Thyroid gland (tissue), 4 donors: ENCODE measurements at places on chromosomes 7 and 10. TPM values are rescaled to one million over a fixed set of nuclear protein-coding genes. Genes with fewer than 3 reads are reported as not detected.

DNA sequence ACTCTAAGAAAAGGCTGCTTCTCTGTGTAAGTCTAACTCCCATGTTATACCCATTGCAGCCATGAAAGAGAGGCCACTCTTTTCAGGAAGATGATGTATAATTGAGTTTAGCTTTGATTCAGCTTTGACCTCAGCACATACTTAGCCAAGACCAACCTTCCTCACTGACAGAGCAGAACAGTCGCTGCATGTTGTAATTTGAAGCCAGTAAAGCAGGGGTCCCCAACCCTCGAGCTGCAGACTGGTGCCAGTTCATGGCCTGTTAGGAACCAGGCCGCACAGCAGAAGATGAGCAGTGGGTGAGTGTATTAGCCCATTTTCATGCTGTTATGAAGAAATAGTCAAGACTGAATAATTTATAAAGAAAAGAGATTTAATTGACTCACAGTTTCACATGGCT, 223.9 kb downstream of the GPR158 start:
- DNase-seq = no peak
- no peaks in the 10 kb centered on the region for H3K27me3 ChIP-seq
- no peak overlapping the region for H3K27ac ChIP-seq
- H3K4me1 ChIP-seq = no peaks in the 10 kb centered on the region

DNA sequence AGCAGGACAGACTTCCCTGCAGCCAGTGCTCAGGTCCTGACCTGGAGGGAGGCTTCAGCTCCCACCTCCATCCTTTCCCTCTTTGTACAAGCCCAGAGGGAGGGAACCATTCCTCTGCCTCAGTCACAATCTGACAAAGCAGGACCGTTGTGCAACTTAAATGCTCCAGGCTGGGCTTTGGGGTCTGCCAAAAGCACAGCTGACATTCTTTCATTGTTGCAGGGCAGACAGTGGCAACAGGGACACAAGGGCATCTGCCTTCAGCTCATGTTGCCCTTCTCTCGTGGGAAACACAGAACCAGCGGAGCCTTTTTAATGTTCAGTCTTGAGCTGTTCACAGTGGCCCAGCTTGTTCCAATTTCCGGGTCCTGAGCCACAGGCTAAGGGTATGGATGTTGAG, 155.7 kb upstream of the TNS3 start:
- no peaks in the 10 kb centered on the region for H3K27me3 ChIP-seq
- no peak for DNase-seq
- no peak overlapping the region for H3K27ac ChIP-seq
- H3K36me3 ChIP-seq = no peaks in the 10 kb centered on the region
- no peak overlapping the region for H3K4me3 ChIP-seq

- no peaks in the 10 kb centered on the region for H3K4me1 ChIP-seq
- no peak overlapping the region for H3K27ac ChIP-seq
- DNase-seq = no peak
- H3K4me3 ChIP-seq = no peak overlapping the region
- H3K27me3 ChIP-seq = no peaks in the 10 kb centered on the region
- H3K36me3 ChIP-seq = no peaks in the 10 kb centered on the region
Observed at GRCh38 chr10:25902002-25902401, 32.0 kb upstream of the MYO3A start.

- no peaks in the 10 kb centered on the region for H3K36me3 ChIP-seq
- no peak overlapping the region for H3K27ac ChIP-seq
- H3K4me3 ChIP-seq = no peak overlapping the region
- no peak for DNase-seq
- no peaks in the 10 kb centered on the region for H3K4me1 ChIP-seq
Observed at GRCh38 chr7:14690075-14690474, 212.5 kb downstream of the DGKB start.

- no peaks in the 10 kb centered on the region for H3K36me3 ChIP-seq
- no peaks in the 10 kb centered on the region for H3K27me3 ChIP-seq
- H3K4me3 ChIP-seq = no peak overlapping the region
- no peak overlapping the region for H3K27ac ChIP-seq
- no peak for DNase-seq
Observed at GRCh38 chr10:78332012-78332411, 298.3 kb downstream of the RPS24 start.

DNA sequence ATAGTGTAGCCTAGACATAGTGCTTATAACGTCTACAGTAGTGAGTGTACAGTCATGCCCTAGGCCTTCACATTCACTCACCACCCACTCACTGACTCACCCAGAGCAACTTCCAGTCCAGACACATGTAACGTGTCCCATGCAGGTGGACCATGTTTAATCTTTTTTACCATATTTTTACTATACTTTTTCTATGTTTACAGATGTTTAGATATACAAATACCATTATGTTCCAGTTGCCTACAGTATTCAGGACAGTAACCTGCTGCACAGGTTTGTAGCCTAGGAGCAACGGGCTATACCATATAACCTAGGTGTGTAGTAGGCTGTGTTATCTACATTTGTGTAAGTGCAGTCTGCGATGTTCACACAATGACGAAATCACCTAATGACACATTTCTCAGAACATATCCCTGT, 11.0 kb downstream of the MPP7 start:
- H3K27me3 ChIP-seq = no peaks in the 10 kb centered on the region
- H3K4me1 ChIP-seq = peaks cover 7% of the 10 kb centered on the region
- no peak overlapping the region for H3K4me3 ChIP-seq

- no peaks in the 10 kb centered on the region for H3K36me3 ChIP-seq
- H3K4me1 ChIP-seq = no peaks in the 10 kb centered on the region
- no peak overlapping the region for H3K4me3 ChIP-seq
- DNase-seq = no peak
- no peak overlapping the region for H3K27ac ChIP-seq
Observed at GRCh38 chr10:67666416-67667034, 29.5 kb downstream of the CTNNA3 start.

GRCh38 chr7:155865830-155866525, 53.7 kb upstream of the SHH start:
- no peaks in the 10 kb centered on the region for H3K36me3 ChIP-seq
- no peak overlapping the region for H3K27ac ChIP-seq
- DNase-seq = no peak
- peaks cover 10% of the 10 kb centered on the region for H3K4me1 ChIP-seq
- H3K4me3 ChIP-seq = no peak overlapping the region
- no peaks in the 10 kb centered on the region for H3K27me3 ChIP-seq

DNA sequence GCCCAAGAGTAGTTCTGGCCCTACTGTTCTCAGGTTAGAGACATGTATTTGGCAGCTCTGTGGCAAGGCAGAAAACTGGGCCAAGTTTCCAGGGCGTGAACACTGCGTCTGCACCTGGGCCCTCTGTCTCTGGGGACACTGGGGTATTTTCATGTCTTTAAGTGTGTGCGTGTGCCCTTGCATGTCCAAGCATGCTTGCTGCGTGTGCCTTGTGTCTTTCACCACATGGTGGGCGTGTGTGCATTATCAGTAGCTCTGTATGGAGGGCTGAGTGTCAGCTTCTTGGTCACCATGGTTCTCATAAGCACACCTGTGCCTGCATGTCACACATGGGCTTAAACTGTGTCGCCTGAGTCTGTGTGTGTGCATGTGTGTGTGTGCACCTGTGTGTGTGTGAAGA, 69.3 kb downstream of the HIPK2 start:
- DNase-seq = no peak
- no peak overlapping the region for H3K27ac ChIP-seq
- no peaks in the 10 kb centered on the region for H3K27me3 ChIP-seq
- H3K4me1 ChIP-seq = peaks cover 3% of the 10 kb centered on the region

GRCh38 chr10:75401569-75402485, at the start of gene ZNF503:
Gene ZNF503 (minus strand): TSS chr10:75401764. CDS start chr10:75401419, 345 bp downstream.
- no peaks in the 10 kb centered on the region for H3K36me3 ChIP-seq
- no peaks in the 10 kb centered on the region for H3K27me3 ChIP-seq
- H3K27ac ChIP-seq = peak within 1 kb of the TSS; percentile 89
- peaks cover 10% of the 10 kb centered on the region for H3K4me1 ChIP-seq
- H3K4me3 ChIP-seq = peak within 1 kb of the TSS; percentile 87

GRCh38 chr7:50308532-50309385, 4.2 kb downstream of the IKZF1 start:
- H3K4me3 ChIP-seq = no peak overlapping the region
- no peak overlapping the region for H3K27ac ChIP-seq
- no peaks in the 10 kb centered on the region for H3K36me3 ChIP-seq
- peaks cover 4% of the 10 kb centered on the region for H3K4me1 ChIP-seq
- no peaks in the 10 kb centered on the region for H3K27me3 ChIP-seq

DNA sequence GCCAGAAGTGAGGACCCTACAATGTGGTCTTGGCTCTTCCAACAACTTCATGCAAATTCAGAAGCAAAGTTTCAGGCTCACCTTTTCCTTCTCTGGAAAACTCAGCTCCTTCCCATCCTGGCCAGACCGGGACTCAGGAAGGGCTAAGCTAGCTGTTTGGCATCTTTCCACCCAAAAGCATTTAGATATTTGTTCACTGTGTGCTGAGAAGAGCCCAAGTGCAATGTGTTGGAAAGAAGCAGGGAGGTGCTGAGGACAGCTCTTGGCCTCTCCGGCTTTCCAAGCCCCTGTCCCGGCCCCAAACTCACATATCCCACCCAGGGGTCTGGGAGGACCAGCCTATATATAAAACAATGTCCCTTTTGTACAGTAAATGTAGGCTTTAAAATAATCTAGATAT, 44.5 kb downstream of the MKI67 start:
- H3K4me1 ChIP-seq = no peaks in the 10 kb centered on the region
- H3K27me3 ChIP-seq = no peaks in the 10 kb centered on the region
- H3K27ac ChIP-seq = no peak overlapping the region

GRCh38 chr10:63217120-63217605, 84.0 kb downstream of the NRBF2 start:
- H3K4me1 ChIP-seq = peaks cover 19% of the 10 kb centered on the region
- no peak for DNase-seq
- no peaks in the 10 kb centered on the region for H3K27me3 ChIP-seq

DNA sequence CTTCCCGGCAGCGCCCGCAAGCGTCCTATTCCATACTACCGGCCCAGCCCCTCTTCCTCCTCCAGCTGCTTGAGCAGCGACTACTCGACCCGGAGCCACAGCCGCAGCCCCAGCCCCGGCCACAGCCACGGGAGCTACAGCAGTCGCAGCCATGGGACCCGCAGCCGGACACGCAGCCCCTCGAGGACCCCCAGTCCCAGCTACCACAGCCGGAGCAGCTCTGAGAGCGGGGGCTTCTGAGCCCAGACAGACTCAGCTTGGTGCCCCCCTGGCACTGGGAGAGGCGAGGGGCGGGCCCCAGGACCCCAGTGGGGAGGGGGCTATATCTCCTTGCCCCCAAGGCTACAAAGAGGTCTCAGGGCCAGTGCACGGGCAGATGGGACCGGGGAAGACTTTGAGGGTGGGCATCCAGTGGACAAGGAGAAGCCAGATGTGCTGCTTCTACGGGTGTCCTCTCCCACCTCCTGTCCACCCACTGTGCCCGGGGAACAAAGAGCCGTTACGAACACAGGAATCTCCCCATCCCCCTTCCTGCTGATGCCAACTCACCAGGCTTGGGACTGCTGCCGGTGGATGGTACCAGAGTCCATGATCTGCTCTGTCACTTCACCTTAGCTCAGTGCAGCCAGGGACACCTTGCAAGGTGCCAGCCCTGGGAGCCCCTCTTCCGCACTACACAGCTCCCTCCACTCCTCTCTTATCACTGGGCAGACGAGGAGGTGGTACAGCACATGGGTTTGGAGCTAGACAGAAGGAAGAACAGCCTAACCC, 16.7 kb upstream of the HSPB1 start:
- no peak overlapping the region for H3K27ac ChIP-seq
- DNase-seq = no peak
- no peak overlapping the region for H3K4me3 ChIP-seq
- no peaks in the 10 kb centered on the region for H3K36me3 ChIP-seq
- H3K27me3 ChIP-seq = no peaks in the 10 kb centered on the region

- no peaks in the 10 kb centered on the region for H3K4me1 ChIP-seq
- no peak overlapping the region for H3K27ac ChIP-seq
- H3K36me3 ChIP-seq = no peaks in the 10 kb centered on the region
- H3K27me3 ChIP-seq = no peaks in the 10 kb centered on the region
- no peak overlapping the region for H3K4me3 ChIP-seq
- peak; percentile 25 for DNase-seq
Observed at GRCh38 chr7:55641273-55641691, 69.0 kb upstream of the VOPP1 start.

- no peaks in the 10 kb centered on the region for H3K36me3 ChIP-seq
- H3K4me3 ChIP-seq = no peak overlapping the region
- H3K27ac ChIP-seq = no peak overlapping the region
- no peaks in the 10 kb centered on the region for H3K27me3 ChIP-seq
- no peak for DNase-seq
Observed at GRCh38 chr10:29783201-29783947, 148.6 kb upstream of the SVIL start.

DNA sequence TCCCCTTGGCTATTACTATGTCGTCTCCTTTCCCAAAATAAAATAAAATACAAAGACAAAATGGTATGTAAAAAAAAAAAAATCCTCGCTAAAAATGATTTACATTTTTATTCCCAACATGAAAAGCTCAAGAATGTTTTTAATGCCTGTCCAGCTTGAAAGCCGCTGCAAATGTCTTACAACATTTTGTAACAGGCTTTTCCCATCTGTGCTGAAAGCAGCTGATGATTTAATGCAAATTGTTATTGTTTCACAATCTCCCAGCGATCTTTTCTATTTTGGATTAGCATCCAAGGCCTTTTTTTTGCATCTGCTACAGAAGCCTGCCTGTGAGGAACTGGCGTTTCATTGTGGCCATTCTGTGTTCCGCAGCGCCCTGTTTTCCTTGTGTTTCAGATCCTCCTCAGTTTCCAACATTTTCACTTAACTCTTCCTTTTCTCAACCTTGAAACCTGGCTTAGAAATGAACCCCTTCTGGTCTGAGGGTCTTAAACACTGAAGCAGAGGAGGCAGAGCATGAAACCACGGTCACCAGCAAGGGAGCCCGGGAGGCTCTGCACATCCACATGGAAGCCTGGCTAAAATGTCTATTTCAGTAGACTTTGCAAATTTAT, 712.1 kb downstream of the PARD3 start:
- no peak for DNase-seq
- H3K27me3 ChIP-seq = no peaks in the 10 kb centered on the region

- H3K4me1 ChIP-seq = no peaks in the 10 kb centered on the region
- H3K36me3 ChIP-seq = no peaks in the 10 kb centered on the region
- H3K4me3 ChIP-seq = no peak overlapping the region
- H3K27me3 ChIP-seq = no peaks in the 10 kb centered on the region
Observed at GRCh38 chr10:12949248-12949647, 52.3 kb downstream of the CCDC3 start.

- no peaks in the 10 kb centered on the region for H3K27me3 ChIP-seq
- H3K36me3 ChIP-seq = no peaks in the 10 kb centered on the region
- H3K27ac ChIP-seq = no peak overlapping the region
- no peak overlapping the region for H3K4me3 ChIP-seq
- H3K4me1 ChIP-seq = no peaks in the 10 kb centered on the region
Observed at GRCh38 chr10:111187096-111187495, 110.3 kb downstream of the ADRA2A start.

- H3K27ac ChIP-seq = no peak overlapping the region
- no peaks in the 10 kb centered on the region for H3K36me3 ChIP-seq
- DNase-seq = no peak
- no peak overlapping the region for H3K4me3 ChIP-seq
Observed at GRCh38 chr7:94400022-94400421, 5.3 kb downstream of the COL1A2 start.

- H3K4me3 ChIP-seq = no peak overlapping the region
- no peaks in the 10 kb centered on the region for H3K27me3 ChIP-seq
- no peaks in the 10 kb centered on the region for H3K4me1 ChIP-seq
Observed at GRCh38 chr10:44850356-44850934, 60.7 kb upstream of the TMEM72 start.

Gene CCDC172
- total RNA-seq = not detected

Gene POLR2J2
- 2.0 TPM for total RNA-seq

Gene TMEM140
- 13.7 TPM for total RNA-seq
